ENCODE measurements at places on chromosomes 2 and 18.

GRCh38 chr2:39779341-39779851, 338 bp upstream of the THUMPD2 start:
- no peak for DNase-seq

DNA sequence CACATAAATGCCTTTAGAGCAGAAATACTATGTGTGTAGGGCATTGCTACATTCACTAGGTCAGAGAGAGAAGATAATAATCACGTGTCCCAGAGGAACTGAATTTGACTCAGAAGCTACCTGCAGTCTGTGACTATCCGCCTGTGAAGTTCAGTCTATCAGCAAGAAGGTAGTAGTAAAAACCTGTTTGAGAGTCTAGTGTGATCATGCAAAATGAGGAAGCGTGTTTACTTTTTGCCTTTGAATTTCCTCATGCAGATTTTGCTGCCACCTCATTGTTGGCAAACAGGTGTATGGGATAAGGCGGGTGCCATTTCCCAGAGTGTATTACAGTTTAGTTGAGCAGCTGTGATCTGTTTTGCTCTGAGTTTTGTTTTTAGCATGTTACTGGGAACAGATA, 403.9 kb upstream of the FANCL start:
- DNase-seq: no peak

GRCh38 chr2:134714228-134714627, 4.6 kb downstream of the TMEM163 start:
- DNase-seq: no peak

GRCh38 chr2:118345465-118345864, 257.2 kb downstream of the INSIG2 start:
- no peak for DNase-seq

Data from ACHN (cell line).